Stimulated activated CD4-positive, alpha-beta T cell treated with anti-CD3 and anti-CD28 coated beads, Interleukin-2, amount 100 ng/mL, for 4 hours (primary cell): ENCODE measurements at places on chromosomes 3 and 15.
A peak's percentile ranks its signal among the peaks of the same experiment; 100 is the strongest.

- peak; percentile 49 for DNase-seq
These were observed 4.2 kb downstream of the FURIN start for GRCh38 chr15:90872486-90873184.

DNA sequence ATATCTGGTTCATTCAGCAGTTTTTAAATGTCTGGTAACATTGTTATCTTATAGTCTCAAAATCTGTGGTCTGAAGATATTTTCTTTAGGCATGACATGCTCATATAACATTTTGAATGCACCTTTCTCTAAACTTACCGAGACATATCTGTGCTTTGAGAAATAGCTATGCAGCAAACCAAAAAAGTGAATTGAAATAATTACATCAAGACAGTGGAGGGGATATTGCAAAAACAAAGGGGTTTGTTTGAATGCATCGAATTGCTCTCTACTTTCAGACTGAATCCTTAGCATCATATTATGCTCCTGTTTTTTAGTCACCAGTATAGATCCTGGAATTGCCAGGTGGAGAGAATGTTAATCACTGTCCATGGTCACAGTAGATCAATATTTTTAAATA, 5.1 kb downstream of the ARPP21 start:
- DNase-seq = no peak

- DNase-seq = no peak
These were observed 148.4 kb downstream of the USP13 start for GRCh38 chr3:179801263-179801662.

DNA sequence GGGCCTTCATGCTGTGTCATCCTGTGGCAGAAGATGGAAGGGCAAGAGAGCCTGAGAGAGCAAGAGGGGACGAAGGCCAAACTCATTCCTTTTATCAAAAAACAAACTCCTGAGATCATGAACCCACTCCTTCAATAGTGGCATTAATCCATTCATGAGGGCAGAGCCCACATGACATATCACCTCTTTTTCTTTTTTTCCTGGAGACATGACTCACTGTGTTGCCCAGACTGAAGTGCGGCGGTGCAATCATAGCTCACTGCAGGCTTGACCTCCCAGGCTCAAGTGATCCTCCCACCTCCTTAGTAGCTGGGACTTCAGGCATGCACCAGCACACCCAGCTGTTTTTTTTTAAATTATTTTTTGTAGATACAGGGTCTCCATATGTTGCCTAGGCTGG, 92.0 kb upstream of the RNU6-1 start:
- no peak for DNase-seq

GRCh38 chr15:78162038-78162437, 12.9 kb downstream of the IDH3A start:
- DNase-seq = peak; percentile 20

- DNase-seq = no peak
These were observed 372.3 kb upstream of the MDFIC2 start for GRCh38 chr3:70684701-70685100.

GRCh38 chr15:29822100-29822683, at the start of gene TJP1:
Gene TJP1, minus strand, starts transcription at chr15:29822468. Its CDS starts 440 bp downstream, at chr15:29822028.
- DNase-seq = no peak

DNA sequence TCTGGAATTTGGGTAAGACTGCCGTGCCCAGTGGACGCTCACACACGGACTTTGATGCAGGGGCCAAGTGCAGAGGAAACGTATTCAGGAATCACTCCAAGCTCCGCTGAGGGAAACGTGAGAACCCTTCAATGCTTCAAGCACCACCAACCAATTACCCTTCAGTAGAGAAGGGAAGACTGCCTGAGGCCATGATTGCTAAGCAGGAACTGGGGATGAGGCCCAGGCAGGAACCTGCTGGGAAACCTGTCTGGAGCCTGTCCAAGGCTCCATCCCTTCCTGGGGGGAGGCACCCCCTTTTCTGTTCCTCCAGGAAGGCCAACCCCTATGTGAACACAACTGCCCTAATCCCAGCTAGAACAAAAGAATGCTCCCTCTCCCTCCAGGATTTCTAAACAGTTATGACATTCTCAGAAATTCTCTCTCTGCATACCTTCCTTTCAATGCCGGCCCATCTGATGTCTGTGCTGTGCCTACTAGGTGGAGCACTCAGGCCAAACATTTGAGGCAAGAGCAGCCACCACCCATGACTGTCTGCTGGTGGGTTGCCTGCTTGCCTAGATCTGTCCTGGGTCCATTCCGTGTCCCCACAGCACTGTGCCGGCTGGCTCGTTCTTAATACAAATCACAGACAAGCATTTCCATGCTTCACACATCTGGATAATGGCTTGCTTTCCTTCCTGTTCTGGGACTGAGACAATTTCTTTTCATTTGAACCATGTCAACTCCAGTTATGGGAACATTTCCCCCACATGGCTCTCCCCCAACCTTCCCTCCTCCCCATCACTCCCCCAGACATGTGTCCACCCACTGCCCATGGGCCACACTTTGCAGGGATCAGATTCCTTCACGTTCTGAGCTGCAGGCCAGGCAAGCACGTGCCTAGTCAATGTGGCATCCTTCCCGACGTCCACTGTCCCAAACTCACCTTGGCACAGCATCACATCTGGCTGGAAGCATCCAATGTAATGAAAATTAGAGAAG, 149.4 kb downstream of the ADAMTS17 start:
- no peak for DNase-seq

- DNase-seq = no peak
These were observed 142.6 kb downstream of the RPLP1 start for GRCh38 chr15:69595009-69595791.

GRCh38 chr15:49723981-49724380, 103.1 kb downstream of the DTWD1 start:
- DNase-seq = no peak

- DNase-seq = no peak
These were observed 79.6 kb downstream of the MLH1 start for GRCh38 chr3:37072892-37073291.

- DNase-seq = no peak
These were observed 269.4 kb upstream of the ROPN1 start for GRCh38 chr3:124261306-124261705.

DNA sequence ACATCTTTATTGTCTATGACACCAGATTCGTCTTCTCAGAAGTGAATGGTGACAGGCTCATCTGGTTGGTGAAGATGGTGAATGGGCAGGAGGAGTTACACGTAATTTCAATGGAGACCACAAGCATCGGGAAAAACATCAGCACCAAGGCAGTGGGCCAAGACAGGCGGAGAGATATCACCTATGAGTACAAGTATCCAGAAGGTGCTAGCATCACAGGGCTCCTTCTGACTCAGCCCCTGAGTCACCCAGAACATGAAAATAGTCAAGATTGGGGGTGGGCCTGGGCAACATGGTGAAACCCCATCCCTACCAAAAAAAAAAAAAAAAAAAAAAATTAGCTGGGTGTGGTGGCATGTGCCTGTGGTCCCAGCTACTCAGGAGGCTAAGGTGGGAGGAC, 32.6 kb downstream of the TGM4 start:
- no peak for DNase-seq

DNA sequence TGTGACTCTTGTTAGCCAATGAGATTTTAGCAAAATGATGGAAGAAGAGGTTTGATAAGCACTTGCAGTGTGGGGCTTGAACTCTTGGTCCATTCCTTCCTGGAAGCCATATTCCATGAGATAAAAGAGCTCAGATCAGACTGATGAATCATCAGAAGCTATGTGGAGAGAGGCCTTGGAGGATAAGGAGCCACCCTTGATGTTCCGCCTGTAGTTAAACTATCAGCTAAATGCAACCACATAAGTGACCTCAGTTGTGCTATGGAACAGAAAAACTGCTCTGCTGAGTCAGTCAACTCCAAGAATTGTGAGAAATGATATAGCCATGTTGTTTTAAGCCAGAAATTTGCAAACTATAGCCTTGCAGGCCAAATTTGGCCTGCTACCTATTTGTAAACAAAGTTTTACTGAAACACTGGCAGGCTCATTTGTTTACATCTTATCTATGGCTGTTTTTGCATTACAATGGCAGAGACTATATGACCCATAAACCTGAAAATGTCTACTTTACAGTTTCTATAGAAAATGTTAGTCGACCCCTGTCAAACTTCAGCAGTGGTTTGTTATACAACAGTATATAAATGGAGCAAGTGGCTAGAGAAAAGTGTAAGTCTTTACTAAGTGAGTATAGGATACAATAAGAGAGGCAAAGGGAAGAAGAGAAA, 27.6 kb upstream of the GAP43 start:
- no peak for DNase-seq

DNA sequence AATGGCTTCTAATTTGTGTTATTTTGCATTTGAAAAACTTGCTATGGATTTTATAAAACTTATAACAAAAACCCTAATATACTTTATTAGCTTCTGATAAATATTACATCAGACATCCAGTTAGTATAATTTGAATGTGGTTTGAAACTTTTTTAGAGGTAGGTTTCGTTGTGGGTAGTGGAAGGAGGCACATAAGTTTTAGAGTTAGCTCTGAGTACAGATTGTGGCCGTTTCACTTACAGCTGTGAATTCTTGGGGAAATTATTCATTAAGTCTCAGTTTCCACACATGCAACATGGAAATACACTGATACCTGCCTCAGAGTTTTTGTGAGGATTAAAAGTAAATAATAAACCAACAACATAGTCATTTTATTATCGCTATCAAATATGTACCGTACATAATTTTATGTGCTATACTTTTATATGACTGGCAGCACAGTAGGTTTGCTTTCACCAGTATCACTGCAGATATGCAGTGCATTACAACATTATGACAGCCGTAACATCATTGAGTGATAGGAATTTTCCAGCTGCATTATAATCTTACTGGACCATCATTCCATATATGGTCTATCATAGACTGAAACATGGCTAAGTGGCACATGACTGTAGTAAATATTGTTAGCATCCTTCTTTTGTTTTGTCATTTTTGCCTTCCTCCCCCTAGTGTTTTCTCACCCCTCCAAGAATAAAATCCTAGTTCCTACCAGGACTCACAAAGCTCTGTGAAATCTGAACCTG, 175.6 kb downstream of the AKAP13 start:
- DNase-seq = no peak

DNA sequence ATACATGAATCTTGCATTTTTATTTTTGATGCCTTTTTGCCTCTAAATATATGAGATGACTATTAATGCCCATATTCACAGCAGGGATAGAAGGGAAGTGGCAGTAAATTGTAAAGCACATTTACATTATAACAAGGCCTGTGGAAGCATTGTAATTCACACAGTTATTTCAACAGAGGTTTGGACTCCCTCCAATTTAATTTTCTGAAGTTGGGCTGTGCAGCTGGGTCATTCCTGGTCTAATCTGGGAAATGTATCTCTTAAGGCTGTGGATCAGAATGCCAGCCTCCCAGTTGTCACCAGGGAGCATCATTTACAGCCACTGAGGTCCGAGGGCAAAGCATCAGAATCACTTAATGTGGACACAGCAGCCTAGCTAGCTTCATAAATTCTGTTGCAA, 434.5 kb downstream of the MFSD1 start:
- DNase-seq = no peak

GRCh38 chr3:32224016-32224516, 14.4 kb upstream of the CMTM8 start:
- DNase-seq = no peak

- DNase-seq = no peak
These were observed 13.8 kb downstream of the VPS18 start for GRCh38 chr15:40908095-40908494.

GRCh38 chr3:32794487-32795308, 23.1 kb upstream of the TRIM71 start:
- DNase-seq = no peak

DNA sequence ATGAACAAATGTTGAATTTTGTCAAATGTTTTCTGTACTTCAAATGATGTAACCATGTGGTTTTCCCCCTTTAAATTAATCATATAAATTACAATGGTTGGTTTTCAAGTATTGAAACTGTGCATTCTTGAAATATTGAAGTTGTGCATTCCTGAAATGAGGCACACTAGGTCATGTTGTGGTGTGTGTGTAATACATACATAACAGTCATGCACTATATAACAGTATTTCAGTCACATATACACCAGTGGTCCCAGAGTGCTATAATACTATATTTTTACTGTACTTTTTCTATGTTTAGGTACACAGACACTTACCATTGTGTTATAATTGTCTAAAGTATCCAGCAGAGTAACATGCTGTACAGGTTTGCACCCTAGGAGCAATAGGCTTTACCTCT, 11.0 kb upstream of the IQCF5 start:
- no peak for DNase-seq

GRCh38 chr15:39515765-39516164, 65.1 kb upstream of the THBS1 start:
- DNase-seq = no peak

DNA sequence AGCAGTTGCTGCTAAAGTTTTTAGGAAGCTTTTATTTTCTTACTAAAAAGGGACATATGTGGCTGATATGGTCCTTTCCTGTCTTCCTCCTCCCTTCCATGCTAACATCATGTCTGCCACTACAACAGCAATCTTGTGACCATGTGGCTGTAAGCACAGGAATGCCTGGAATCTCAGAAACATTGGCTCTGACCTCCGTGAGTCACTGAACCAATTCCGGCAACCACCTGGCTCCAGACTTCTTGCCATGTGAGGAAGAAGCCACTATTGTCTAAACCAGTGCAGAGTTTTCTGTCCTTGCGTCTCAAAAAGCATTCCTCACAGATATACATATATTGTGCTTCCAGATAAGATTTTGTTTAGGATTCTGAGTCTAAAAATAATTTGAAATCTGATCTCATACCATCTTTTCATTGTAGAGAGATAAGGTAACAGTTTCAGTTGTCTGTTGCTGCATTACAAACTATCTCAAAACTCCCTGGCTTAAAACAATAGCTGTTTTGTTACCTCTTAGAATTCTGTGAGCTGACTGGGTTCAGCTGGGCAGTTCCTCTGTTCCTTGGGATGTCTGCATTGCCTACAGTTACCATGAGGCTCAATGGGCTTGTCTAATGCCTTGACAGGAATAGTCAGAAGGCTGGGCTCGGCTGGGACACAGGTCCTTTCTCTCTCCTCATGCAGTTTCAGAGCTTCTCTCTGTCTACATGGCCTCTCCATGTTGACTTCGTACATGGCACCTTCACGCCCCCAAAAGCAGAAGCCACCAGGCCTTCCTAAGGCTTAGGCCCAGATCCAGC, 77.3 kb upstream of the MAGI1 start:
- no peak for DNase-seq

- no peak for DNase-seq
These were observed 52.3 kb downstream of the SH3GL3 start for GRCh38 chr15:83499476-83499875.

GRCh38 chr3:161401389-161401788, 30.1 kb upstream of the SPTSSB start:
- no peak for DNase-seq

GRCh38 chr15:39499042-39499441, 81.8 kb upstream of the THBS1 start:
- DNase-seq = no peak

GRCh38 chr15:78061963-78062427, 15.5 kb downstream of the TBC1D2B start:
- peak; percentile 51 for DNase-seq
